ENCODE measurements at places on chromosomes 5 and 9.

DNA sequence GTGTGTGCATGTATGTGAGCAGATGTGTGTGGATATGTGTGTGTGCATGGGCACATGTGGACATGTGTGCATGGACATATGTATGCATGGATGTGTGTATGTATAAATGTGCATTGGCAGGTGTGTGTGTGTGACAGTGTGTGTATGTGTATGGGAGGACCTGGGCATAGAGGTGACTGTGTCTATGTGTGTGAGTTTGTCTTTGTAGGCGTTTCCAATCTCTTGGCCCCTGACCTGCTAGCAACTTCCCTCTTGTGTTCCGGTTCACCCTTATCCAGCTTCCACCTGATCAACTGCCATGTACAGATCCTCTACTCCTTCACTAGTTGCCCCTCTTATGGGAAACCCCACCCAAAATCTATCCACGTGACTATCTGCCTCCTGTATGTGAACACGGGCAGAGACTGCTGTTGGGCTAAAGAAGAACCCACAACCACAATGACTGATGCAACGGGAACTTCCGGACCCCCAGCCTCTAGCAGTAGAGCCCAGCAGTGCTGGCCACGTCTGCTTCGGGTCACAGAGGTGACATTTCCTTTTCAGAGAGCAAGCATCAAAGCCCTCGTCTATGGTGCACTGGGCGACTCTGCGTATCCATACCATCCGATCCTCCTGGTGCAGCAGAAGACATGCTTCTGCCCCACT, 24.9 kb upstream of the GADD45G start:
- DNase-seq, result no peak

DNA sequence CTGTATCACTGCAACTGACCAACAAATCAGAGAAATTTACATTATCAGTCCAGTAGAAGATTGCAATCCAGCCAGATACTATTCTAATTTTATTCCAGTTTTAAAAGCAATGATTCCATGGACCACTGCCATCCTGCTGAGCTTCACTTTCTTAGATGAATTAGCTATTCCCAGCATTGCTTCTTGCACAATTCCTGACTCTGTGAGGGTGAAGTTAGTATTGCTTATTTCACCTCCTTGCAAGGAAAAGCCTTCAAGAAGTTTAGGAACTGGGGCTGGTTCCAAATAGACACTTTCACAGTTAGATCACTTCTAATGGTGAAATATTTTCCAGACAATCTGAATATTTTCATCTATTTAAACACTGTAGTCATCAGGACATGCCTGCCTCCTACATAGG, 338.6 kb upstream of the TNC start:
- DNase-seq, result no peak

GRCh38 chr9:100601216-100601615, 23.3 kb downstream of the CAVIN4 start:
- no peak for DNase-seq

DNA sequence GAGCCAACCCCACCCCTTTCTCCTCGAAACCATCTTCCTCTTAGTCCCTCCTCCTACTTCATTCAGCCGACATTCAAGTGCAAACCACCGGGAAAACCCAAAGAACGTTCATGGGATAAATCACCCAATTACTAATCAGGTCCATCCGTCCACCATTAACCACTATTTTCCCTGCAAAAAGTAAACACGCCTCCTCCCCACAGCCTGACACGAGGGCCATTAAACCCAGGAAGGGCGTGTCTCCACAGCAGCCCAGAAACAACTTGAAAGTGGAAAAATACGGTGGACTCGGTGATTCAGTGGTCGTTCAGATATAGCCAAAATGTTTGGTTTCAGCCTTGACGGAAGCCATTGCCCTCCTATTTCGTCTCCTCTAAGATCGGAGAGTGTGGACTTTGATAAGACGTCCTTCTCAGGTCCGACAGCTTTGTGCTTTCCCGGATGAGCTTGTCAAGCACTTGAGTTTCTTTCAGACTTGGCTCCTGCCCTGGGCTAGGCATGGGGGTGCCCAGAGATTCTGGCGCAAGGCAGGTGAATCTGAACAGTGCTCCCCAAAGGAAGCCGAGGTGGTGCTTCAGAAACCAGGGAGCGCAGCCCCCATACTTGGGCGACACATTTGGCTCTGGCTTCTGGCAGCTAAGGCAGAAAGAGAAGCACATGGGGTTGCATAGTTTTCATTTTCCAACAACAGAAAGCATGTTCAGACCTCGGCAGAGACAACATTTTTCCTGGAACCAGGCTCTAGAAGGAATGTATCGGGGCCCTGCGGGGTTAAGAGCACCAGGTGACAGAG, 56.6 kb downstream of the SMIM23 start:
- no peak for DNase-seq

DNA sequence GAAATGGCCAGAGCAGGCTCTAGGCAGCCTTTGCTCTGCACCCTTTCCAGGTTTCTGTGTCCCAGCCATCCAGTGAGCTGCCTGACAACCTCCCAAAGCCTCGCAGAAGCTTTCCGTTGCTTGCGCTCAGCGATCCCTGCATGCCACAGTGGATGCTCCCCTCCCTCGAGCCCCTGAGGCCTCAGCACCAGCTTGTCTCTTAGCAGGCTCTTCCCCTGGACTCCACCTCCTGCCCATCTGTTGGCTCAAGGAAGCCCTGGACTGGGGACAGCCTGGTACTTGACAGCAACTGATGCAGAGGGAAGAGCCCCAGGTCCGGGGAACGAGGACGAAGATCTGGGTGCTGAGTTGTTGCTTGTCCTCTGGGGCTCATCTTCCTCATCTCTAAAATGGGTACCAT, 23.2 kb downstream of the TSPAN17 start:
- DNase-seq, result no peak

DNA sequence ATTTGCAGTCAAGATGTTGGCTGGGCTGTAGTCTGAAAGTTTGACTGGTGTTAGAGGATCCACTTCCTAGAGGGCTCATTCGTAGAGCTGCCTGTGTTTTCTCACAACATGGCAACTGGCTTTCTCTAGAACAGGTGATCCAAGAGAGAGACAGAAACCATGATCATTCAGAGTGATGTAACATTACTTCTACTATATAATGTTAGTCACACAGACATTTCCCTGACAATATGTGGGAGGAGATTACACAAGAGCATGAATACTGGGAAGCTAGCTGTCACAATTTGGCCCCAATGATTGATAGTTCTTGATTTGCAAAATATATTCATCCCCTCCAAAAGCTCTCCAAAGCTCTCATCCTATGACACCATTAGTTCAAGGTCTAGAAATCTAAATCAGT, 10.9 kb upstream of the TMEM161B start:
- DNase-seq, result no peak

DNA sequence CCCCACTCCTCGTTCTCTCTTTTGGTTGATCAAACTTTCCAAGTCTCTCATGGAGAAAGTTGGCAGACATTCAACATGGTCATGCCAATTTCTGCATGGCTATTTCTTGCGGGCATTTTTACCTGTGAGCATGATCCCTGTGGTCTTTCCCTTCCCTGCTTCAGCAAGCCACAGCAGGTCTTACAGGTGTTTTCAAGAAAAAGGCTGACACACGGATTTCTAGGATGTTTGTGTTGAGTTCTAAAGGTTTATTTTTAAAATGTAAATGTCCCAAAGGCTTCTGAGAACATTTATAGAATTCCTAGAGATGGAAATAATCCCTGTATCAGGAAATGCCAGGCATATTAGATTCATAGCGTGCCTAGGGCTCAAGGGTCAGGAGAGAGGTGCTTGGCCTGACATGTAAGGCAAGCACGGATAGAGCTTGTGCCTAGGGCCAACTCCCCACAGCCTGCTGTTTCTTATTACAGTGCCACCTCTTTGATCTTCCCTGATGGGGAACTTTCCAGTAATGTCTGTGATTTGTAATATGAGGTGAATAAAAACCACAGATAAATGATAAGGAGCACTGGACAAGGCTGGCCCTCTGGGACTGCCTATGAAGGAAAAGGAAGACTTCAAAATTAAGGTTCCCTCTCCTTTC, 79.8 kb downstream of the MUSK start:
- DNase-seq, result no peak

DNA sequence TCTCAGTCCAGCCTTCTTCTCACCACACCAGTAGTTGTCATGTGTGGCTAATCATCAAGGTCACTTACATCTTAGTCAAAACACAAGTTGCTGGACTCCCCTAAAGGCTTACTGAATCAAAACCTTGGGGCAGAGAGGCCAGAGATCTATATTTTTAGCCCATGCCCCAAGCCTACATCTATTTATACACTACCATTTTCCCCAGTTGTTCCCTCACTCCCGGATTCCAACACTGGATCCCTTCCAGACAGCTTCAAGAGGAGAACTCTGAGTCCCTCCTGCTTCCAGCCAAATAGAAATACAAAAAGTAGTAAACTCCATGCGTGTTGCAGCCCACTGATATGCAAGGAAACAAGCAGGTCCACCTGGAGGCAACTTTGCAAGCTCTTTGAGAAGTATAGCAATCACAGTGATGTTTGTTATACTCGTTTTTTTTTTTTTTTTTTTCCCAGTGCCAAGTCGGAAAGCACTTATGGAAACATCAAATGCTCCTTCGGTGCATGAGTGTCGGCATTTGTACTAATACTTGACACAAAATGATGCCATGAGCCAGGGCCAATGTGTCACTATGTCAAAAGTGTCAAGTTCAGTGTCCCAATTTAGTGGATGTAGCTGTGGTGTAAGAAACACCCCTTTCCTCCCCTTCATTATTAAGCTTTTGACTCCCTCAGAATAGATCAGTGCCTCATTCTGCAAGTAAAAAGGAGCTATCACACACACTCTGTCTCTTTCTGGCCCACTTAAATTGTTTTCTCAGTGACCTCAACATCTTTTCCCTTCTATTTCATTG, 594.2 kb upstream of the SGCD start:
- DNase-seq, result no peak

All from NCI-H1436 treated with DMSO at 0.1 percent for 48 hours (cell line).